ENCODE measurements at places on chromosomes 3 and 15. TPM values are rescaled to one million over a fixed set of nuclear protein-coding genes. Genes with fewer than 3 reads are reported as not detected.

MKRN3 gene
- total RNA-seq, result not detected

CTXN2 gene
- not detected for total RNA-seq

NT5DC2 gene
- total RNA-seq, result 42.7 TPM

ROBO2 gene
- total RNA-seq, result 3.4 TPM

SNX33 gene
- 23.8 TPM for total RNA-seq

GOLGA6C gene
- not detected for total RNA-seq

TM6SF1 gene
- 8.1 TPM for total RNA-seq

GRCh38 chr15:59739557-59740186 lies 50.6 kb upstream of the BNIP2 start:
- no peak for DNase-seq

- no peak for DNase-seq
These were observed 40.0 kb upstream of the TEX9 start for GRCh38 chr15:56325186-56325585.

GRCh38 chr3:110318108-110318507 lies 753.5 kb upstream of the NECTIN3 start:
- DNase-seq, result no peak

DNA sequence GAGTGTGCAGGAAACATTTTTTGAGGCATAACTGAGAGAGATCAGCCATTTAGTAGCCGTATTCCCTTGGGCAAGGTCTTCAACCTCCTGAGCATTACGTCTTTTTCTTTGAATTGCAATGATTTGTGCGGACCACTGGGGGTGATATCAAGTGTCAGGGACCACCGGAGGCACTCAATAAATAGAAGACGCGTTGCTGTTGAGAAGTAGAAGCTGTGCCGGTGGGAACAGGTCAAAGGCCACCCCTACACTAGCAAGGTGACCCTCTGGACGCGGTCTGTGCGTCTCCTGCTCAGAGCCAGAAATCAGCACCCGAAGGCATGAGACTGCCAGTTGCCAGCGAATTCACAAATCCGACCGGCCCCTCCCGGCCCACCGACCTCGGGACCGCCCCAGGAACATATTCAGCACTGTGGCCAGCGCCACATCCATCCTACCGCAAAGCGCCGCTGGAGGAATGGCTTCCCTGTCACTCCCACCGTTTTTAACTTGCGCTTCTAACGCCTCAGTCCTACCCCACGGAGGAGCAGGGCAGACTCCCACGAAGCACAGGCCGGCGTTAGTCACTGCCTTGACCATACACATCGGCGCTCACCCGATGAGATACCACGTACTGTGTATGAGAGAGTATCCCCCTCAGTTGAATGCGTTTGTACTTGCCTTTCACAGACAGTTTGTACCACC lies 1.4 kb upstream of the GHSR start:
- peak; percentile 81 for DNase-seq

GRCh38 chr15:62456011-62456920 lies 291.2 kb upstream of the C2CD4B start:
- DNase-seq, result no peak

GRCh38 chr3:152155246-152156020 lies 113.3 kb upstream of the MBNL1 start:
- no peak for DNase-seq

- DNase-seq, result no peak
These were observed 713.3 kb downstream of the GBE1 start for GRCh38 chr3:81048058-81048665.

DNA sequence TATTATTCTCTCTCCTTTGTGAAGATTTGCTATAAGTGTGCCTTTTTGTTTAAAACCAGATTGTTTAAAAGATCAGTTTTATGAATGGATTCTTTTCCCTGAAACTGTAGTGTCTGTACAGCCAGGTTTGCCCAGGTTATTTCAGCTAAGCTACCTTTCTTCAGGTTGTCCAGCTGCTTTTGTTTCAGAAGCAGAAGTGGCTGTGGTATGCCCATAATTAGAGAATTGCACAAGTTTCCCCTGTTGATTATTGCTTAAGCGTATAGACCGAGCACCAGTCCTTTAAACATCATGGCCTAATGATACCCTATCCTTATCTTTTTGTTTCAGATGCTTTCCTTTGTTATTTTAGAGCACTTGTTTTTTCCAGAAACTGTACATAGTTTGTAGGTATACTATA lies 10.2 kb downstream of the ASB7 start:
- DNase-seq, result no peak

GRCh38 chr3:72299321-72299802 lies 514.4 kb upstream of the PROK2 start:
- no peak for DNase-seq

DNA sequence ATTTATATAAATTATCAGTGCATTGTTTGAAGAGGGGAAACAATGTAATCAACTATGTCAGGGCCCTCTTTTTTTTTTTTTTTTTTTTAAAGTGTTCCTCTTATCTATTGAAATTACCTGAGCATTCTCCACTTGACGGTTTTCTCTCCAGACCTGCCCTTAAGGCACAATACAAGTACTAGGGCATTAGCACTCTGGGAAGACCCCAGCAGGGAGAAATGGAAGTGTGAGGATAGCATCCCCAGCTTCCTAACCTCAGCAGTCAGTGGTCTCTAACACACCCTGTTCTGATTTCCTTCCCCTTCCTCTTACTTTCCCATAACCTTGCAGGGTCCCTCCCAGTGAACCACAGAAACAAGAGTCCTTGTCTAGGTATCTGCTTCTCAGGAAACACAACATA lies 458.3 kb upstream of the ARL6 start:
- no peak for DNase-seq

DNA sequence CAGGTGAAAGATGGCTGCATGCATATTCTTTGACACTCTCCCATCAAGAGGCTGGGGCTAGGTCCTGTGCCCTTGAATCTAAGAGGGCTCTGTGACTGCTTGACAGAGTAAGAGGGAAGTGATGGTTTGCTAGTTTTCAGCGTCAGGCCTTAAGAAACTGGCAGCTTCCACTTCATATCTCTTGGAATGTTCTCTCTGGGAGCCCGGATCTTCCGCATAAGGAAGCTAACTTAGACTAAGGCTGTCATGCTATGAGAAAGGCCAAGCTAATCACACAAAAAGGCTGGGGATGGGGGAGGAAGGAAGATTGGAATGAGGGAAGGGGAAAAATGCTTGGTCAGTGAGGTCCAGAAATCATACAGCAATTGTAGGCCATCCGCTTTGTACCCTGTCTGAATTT lies 50.0 kb downstream of the MB21D2 start:
- no peak for DNase-seq

DNA sequence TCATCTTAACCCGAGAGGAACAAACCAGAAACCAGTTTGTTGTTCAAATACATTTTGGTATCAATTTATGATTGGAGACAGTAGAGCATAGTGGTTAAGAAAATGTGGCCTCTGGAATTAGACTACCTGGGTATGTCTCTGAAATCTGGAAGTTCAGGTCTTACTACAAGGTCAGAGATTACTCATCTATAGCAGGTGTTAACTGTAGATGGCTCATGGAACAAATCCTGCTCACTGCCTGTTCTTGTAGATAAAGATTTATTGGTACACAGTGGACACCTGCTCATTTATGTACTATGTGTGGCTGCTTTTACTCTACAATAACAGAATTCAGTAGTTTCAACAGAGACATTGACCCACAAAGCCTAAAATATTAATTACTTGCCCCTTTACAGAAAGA lies 413.3 kb downstream of the CNTN6 start:
- DNase-seq, result no peak

GRCh38 chr3:140510303-140510861 lies 167.5 kb upstream of the TRIM42 start:
- no peak for DNase-seq

GRCh38 chr3:98829246-98829832 lies 66.2 kb downstream of the ST3GAL6 start:
- no peak for DNase-seq

DNA sequence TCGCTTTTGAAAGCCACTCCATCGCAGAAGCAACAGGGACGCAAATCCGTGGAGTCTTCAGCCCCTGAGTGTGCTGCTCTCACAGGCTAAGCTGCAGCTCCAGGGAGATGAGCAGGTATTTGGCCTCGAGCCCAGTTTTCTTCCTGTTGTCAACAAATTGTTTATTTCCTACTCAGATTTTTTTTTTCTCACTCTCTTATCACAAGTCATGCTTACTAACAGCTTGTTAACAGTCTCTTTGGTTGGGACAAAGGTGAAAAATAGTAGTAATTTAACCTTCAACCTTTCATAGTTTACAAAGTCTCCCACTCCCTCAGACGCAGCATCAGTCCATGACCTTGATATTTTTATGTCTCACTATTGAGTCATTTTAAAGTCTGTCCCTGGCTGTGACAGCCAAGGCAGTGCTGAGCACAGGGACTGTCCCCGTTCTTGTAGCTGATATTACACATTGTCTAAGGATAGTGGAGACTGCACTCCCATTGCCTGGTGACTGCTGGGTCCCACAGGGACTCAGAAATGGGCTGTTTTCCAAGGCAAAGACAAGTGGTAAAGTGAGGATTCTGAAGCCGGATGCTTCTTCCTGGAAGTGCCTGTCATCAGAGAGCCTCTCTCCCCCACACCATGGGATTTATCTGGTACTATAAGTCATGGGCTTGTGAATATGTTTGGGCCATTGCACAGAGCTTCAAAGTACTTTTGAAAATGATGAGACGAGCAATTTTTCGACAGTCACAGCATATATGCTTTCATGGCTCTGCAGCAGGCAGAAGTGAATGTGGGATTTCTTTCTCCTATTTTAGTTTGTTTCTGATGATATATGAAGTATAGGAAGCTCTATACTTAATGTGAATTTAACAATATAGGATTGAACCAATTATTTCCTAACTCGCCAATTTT lies 59.8 kb upstream of the UNC13C start:
- no peak for DNase-seq

GRCh38 chr3:106692624-106693023 lies 684.6 kb upstream of the CCDC54 start:
- no peak for DNase-seq

DNA sequence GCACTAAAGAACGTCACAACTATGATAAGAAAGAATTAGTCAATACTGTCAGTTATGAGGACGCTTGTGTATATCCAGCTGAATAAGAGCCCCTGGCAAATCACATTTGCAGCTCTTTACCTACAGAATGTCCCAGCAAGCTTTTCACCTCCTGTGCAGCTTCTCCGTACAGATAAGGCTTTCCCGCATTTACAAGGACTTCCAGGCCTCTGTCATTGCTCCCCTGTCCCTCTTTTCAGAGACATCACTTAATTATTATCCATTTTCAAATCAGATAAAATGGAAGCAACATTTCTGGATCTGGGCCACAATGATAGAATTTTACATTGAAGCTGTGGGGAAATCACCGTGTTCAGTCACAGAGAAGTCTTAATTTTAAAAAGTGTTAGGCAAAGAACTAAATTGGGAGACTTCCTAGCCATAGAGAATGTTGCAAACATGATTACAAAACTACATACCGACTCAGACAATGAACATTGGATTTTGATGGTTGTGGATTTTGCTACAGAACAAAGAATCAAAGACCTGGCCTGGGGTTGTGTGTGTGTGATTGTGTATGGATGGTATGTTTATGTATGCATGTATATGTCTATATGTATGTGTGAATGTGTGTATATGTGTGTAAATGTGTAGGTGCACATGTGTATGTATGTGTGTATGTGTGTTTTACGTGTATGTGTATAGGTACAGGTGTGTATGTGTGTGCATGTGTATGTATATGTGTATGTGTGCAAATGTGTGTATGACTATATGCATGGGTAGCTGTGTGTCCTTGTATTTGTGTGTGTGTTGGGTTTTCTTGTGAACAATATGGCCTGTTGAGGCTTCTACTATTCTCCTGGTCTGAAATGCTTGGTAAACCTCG lies 41.5 kb downstream of the MGLL start:
- peak; percentile 1 for DNase-seq

- DNase-seq, result no peak
These were observed 27.3 kb downstream of the CCDC33 start for GRCh38 chr15:74263466-74263865.

DNA sequence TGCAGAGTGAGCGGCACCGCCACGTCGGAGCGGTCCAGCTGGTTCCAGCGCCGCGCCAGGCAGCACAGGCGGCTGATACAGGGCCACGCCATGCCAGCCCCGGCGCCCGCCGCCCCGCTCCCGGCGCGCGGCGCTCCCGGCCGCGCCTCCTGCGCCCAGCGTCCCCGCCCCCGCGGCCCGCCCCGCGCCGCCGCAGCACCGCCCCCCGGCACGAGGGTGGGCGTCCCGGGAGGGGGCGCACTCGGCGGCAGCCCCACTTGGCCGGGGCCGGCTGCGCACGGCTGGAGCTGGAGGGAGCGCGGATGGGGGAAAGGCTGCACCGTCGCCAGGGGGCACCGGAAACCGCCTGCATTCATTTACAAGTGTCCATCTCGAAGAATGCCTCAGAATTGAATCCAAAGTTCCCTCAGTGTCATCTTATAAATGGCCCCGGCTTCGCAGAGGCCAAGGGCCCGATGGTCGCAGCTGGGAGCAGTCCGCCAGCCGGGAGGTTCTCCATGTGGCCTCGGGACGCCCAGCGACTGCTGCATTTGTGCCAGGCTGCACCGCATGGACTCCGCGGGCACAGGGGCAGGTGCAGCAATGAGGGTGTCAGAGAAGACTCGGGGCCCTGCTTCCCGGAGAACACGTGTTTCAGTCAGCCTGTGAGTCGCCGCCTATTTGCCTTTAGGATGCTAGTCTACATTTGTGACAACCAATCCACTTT lies at the start of gene MAP6D1:
MAP6D1 (minus strand) TSS at position 122 of the 706 bp plus-strand sequence; CDS start at position 92, 30 bp downstream.
- DNase-seq, result peak; percentile 81

DNA sequence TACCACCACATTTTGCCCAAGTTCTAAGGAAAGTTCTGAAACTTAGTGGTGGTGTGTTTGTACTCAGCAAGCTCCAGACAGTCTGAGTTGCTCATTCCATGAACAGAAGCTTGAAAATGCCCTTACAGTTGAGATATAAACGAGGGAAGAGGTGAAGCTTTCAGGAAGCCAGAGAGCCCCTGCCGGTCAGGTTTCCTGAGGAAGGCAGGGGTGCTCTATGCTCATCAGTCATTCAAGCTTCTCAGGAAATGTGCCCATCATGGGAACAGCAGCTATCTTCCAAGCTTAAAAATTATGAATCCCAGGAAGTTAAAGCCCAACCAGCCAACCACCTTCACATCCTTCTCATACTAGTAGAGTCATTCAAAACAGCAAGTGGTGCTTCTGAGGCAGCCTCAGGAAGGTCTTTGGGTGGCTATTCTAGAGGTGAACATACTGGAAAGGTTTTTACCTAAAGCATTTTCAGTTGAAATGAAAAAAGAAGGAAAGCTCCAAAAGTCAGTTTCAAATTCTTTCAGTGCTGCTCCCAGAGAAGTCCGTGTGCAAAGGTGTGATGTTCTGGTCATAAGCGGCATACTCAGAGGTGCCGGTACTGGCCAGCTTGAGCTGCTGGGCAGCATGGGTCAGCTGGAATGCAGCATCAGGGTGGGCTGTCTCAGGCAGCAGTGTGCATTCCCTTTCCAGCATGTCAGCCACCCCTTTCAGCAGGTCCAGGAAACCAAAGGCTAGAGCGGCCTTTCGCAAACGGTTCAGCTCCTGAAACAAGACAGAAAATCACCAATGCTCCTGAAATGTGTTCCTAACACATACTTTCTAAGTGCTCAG lies 31.8 kb downstream of the INTS14 start:
- DNase-seq, result no peak
